ENCODE measurements at places on chromosomes 3 and 15. TPM values are rescaled to one million over a fixed set of nuclear protein-coding genes. Genes with fewer than 3 reads are reported as not detected.

Gene DCBLD2
- total RNA-seq: 10.0 TPM

Gene PARP15
- total RNA-seq: 1.0 TPM

Gene GRK7
- not detected for total RNA-seq

Gene FAM81A
- not detected for total RNA-seq

Gene MLF1
- 0.25 TPM for total RNA-seq

Gene OXTR
- 0.05 TPM for total RNA-seq

Gene BFSP2
- not detected for total RNA-seq

Gene ZSCAN2
- total RNA-seq: 8.9 TPM

Gene VWA5B2
- total RNA-seq: 0.75 TPM

GRCh38 chr15:85580879-85581278 lies 200.5 kb downstream of the AKAP13 start:
- DNase-seq: no peak

DNA sequence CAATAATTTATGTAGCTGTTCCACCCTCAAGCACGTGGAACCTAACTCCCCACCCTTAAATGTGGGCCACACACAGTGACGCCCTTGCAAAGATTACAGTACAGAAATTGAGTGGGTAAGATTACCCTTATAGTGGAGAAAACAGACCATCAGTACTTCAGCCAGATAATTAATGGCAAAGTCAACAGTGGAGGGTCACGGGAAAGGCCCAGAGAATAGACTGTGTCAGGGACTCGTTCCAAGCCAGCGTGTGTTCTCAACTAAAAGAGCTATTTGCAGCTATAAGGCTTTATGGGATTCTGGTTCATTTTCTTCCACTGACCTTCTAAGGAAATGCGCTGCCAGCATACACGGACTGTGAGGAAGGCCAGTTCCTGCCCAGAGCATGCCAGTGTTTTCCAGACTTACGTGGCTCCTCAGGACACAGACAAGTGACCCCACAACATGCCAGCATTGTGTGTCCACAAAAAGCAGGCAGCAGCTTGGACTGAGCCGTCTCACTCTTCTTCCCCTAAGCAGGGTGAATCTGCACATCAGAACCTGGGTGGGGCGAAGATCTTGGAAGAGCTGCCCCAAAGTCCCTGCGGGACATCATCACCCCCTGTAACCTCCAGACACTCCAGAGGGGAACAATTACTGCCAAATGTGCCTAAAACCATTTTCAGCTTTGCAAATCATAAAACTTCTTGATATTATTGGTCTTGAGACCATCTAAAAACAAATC lies 428.5 kb downstream of the OCA2 start:
- DNase-seq: no peak

DNA sequence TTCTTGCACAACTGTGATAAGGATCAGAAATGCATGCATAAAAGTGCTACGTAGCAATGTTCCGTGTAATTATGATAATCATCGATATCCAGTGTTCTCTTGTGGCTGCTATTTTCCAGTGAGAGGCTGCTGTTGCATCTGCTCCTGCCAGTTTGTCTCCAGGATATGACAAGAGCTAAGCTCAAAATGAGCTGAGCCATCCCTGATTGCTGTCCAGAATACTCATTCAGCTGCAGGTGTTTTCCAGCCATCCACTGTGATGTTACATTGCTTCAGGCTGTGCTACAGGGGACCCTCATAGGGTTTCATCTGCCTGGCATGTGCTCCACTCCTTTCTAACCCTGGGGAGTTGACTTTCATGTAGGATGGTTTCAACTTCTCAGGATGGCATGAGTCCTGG lies 976.0 kb downstream of the ROBO1 start:
- DNase-seq: no peak

- no peak for DNase-seq
Observed at GRCh38 chr3:159783780-159784742, 204.6 kb upstream of the IL12A start.

GRCh38 chr3:53837331-53837730 lies 8.9 kb downstream of the CHDH start:
- no peak for DNase-seq

DNA sequence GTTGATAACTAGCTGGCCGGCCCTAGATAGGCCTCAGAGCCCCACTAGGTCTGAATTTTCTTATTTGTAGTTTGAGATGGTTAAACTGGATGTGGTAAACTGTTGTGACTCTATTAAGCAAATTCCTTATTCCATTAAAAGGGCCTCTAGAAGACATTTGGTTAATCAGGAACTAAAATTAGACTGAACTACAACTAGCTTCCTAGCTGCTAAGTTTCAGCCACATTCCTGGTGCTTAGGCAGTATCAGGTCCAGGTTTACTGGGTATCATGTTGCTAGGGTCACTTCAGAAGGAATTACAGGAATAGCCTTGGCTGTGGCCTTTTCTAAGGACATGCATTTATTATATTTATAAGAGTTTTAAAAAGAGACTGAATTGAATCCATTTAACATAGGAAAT lies 136.3 kb downstream of the PLD1 start:
- DNase-seq: no peak

DNA sequence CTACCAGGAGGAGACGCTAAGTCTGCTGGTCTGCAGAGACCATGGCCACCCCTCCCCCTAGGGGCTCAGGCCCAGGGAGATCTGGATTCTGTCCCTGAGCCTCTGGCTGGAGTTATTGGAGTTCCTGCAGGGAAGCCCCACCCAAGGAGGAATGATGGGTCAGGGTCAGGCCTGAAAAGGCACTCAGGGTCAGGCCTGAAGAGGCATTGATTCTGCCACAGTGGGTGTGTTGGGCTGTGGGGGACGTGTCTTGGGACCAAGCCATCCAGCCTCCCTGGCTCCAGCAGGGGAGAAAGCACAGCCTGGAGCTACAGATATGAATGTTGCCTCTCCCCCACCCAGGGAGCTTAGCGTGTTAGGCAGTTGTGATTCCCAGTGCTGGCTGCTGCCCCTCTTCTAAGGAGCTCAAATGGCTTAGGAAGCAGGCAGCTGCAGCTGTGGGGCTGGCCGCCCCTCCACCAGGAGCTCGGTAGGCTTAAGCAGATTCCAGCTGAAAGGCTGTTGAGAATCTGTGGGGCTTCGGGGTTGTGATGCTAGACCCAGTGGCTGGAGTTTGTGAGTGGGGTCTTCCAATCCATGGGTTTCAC lies 176.7 kb downstream of the CHL1 start:
- DNase-seq: no peak

DNA sequence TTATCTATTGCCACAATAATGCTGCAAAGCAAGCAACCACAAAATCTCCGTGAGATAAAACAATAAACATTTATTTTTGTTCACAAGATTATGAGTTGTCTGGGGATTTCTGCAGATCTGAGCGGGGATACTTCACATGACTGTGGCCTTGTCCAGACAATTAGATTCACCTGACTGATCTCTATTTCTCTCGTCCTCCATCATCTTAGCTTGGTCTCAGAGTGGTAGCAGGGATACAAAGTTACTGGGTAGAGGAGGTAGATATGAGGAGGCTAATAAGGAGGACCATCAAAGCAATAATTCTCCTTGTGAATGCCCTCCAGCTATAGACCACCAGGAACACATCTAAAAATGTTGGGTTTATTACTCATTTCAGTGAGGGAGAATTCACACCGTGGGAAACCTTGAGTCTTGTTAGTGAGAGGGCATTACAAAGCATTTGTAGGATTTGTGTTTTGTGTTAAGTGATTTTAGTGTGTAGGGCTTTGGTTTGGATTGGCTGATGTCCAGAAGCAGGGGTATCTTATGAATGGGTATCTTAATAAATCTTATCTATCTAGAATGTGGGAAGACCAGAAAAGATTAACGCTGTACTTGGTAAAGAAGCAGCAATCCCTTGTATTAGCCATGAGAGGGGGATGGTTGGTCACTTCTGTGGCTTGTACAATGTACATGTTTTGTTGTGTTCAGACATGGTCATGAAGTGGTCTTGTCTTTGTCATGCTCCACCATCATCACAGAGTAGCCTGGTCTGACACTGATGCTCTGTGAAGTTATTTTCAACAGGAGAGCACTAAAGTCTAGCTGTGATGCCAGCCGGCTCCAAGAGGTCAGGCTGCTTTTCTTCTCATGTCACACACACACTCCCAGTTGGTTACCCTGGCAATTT lies 287.6 kb upstream of the STT3B start:
- DNase-seq: no peak

- no peak for DNase-seq
Observed at GRCh38 chr15:29695489-29696167, 126.6 kb downstream of the TJP1 start.

- DNase-seq: no peak
Observed at GRCh38 chr3:177589911-177590381, 392.7 kb upstream of the TBL1XR1 start.

DNA sequence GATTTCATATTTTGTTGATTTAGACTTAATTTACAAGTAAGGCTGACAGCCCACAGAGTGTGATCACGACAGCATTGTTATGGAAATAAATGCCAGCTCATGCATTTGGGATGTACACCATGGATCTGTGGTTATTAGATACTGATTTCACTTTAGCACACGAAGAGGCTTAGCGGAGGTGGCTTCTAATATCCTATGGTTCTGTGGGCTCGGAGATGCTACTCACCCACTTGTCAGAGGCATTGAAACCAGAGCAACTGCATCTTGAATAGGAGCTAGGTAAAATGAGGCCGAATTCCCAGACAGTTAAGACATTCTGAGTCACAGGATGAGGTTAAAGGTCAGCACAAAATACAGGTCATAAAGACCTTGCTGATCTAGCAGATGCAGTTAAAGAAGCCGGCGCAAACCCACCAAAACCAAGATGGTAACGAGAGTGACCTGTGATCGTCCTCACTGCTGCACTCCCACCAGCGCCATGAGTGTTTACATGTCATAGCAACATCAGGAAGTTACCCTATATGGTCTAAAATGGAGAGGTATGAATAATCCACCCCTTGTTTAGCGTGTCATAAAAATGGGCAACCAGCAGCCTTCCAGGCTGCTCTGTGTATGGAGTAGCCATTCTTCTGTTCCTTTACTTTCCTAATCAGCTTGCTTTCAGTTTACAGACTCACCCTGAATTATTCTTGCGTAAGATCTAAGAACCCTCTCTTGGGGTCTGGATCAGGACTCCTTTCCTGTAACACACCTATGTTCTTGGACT lies 117.5 kb downstream of the PGPEP1L start:
- no peak for DNase-seq

DNA sequence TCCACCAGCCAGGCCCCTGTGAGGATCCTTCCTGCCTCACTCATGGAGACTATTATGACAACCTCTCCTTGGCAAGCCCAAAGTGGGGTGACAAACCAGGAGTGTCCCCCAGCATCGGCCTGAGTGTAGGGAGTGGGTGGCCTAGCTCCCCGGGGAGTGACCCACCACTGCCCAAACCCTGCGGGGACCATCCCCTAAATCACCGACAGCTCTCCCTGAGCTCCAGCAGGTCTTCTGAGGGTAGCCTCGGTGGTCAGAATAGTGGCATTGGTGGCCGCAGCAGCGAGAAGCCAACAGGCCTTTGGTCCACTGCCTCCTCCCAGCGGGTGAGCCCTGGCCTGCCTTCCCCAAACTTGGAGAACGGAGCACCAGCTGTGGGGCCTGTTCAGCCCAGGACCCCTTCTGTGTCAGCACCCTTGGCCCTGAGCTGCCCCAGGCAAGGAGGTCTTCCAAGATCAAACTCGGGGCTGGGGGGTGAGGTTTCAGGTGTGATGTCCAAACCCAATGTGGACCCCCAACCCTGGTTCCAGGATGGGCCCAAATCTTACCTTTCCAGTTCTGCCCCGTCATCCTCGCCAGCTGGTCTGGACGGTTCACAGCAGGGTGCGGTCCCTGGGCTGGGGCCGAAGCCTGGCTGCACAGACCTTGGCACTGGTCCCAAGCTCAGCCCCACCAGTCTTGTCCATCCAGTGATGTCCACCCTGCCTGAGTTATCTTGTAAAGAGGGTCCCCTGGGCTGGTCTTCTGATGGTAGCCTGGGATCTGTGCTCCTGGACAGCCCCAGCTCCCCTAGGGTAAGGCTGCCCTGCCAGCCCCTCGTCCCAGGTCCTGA lies 1.0 kb downstream of the LIMD1 start:
- no peak for DNase-seq

DNA sequence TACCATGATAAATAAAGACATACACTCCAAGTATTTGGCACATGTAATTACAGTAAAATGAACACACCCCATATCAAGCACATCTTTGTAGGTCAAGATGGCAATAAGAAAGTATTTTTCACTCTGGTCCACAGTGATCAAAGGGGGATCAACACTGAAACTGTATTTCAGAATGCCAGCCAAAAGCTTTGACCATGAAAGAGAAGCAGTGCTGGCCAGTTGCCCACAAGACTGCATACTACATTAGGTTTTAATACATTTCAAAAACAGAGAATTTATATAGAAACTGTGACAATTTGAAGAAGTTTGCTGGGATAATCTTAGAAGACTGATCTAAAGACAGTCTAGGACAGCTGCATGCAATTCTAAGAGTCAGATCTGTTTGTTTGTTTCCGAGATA lies 1035.3 kb downstream of the FHIT start:
- no peak for DNase-seq

DNA sequence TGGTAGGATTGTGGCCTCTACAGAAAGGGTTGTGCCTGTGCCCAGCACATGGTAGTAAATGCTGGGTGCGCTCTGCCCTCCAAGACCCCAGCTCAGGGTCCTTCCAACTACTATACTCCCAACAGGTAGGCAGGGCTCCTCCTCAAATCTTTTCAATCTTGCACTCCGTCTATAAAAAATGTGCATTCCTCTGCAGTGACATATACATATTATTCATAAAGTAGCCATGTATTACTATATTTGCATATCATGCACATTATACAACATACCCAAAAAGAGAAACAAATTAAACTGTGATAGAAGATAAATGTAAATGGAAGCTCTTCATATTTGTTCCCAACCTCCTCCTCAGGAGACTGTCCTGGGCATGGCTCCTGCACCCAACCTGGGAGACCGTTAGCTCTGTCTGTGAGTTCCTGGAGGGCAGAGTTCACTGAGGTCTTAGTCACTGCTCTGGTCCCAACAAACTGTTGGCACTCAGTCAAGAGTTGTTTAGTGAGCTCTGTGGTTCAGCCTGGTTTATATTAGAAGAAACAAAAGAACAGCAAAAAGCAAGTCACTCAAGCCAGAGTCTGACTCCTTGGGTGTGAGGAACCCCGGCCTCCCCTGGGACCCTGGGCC lies 47.7 kb upstream of the GRIP2 start:
- no peak for DNase-seq

DNA sequence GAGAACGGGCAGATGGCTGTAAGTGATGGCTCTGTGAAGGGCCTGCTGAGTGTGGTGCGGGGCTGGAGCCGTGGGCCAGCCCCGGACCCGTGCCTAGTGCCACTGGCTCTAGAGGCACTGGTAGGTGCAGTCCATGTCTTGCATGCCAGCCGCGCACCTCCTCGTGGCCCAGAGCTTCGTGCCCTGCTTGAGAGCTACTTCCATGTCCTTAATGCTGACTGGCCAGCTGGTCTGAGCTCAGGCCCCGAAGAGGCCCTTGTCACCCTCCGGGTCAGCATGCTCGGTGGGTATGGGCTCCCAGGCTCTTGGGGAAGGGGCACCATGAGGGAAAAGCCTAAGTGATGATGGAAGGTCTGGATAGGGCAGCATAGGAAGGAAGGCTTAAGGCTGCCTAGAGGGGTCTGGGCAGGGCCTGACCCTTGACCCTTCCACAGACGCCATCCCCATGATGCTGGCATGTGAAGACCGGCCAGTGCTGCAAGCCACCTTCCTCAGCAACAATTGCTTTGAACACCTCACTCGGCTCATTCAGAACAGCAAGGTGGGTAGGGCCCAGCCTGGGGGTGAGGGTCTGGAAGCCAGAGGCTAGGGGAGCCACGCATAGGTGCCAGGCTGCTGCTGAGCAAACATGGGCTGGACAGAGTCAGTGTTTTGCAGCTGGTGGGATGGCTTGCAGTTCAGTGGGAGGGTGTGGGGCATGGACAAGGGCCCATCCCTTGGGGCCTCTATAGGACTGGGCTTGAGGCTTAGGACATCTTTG lies 12.1 kb downstream of the NBEAL2 start:
- no peak for DNase-seq

Data from left lobe of liver (tissue), 2 donors.